ENCODE measurements at places on chromosomes 1 and 21. TPM values are rescaled to one million over a fixed set of nuclear protein-coding genes. Genes with fewer than 3 reads are reported as not detected.

Gene RNF186
- 0.51 TPM for total RNA-seq

GRCh38 chr1:21955058-21955457 is 17.9 kb upstream of the HSPG2 start:
- H3K4me1 ChIP-seq = peaks cover 33% of the 10 kb centered on the region
- H3K36me3 ChIP-seq = no peaks in the 10 kb centered on the region
- H3K27me3 ChIP-seq = no peaks in the 10 kb centered on the region
- H3K4me3 ChIP-seq = no peak overlapping the region
- no peak for DNase-seq
- peak overlapping the region; percentile 75 for H3K27ac ChIP-seq

GRCh38 chr1:32878183-32878582 is 7.5 kb upstream of the FNDC5 start:
- peaks cover 11% of the 10 kb centered on the region for H3K4me1 ChIP-seq
- peaks cover 18% of the 10 kb centered on the region for H3K27me3 ChIP-seq
- peak; percentile 35 for DNase-seq
- no peak overlapping the region for H3K4me3 ChIP-seq
- no peak overlapping the region for H3K27ac ChIP-seq

DNA sequence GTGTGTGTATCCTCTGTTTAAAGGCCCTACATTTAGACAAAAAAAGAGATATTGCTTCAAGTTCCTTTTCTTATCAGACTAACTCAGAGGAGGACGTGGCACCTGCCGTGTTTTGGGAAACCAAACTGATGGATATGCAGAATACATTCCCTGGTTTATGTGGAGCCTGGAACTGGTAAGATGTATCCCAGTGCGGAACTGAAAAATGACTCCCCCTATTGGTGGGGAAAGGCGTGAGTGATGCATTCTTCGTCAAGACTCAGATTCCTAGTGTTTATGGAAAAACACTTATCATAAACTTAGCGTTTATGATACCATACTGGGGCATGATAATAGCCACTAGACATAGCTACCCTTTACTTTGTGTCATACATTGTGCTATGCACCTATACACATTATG is 154.2 kb downstream of the ZNF326 start:
- H3K27ac ChIP-seq = no peak overlapping the region
- DNase-seq = no peak
- H3K4me3 ChIP-seq = no peak overlapping the region

GRCh38 chr21:41507521-41508414 is at the start of gene TMPRSS2:
Gene TMPRSS2 (minus strand): TSS chr21:41508158. CDS start chr21:41498133, 10,025 bp downstream.
- DNase-seq = no peak
- peak within 1 kb of the TSS; percentile 51 for H3K4me3 ChIP-seq
- peaks cover 72% of the 10 kb centered on the region for H3K27me3 ChIP-seq
- no peaks in the 10 kb centered on the region for H3K36me3 ChIP-seq

DNA sequence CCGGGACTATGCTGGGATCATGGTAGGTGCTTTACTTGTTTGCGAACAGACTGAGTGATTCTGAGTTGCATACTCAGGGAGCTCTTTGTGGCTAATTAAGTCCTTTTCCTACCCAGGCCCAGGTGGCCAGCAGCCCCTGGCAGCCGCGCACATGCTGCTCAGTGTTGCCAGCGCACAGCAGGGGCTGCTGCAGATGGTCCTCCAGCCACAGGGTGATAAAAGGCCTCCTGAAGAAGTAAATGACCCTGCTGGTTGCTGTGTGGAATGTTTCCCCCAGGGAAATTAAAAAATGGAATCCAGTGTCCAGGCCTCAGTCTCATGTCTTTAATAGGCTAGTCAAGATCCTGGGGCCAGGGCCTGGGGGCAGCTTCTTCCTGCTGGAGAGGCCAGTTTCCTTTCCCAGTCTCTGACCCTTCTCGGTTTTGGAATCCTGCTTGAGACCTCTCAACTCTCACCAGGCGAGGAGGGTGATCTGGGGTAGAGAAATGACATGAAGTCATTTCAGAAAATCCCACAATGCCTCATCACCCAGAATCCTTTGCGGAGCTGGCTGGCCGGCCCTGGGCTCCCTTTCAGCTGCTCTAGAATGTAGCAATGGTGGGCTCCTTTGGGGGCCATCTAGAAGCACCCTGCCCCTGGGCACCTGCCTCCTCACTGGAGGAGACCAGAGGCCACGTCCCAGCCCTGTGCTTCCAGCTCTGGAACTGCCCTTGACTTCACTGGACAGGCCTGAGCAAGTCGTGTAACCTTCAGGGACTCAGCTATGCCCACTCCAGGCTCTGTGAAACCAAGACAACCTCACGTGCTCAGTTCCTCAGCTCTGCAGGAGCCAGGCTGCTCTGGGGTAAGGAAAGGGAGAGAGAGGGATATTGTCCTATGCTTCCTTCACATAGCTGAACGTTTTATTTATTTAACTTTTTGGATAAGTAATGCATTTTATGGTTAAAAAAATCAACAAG is 131.4 kb downstream of the MRPS6 start:
- H3K4me3 ChIP-seq = no peak overlapping the region
- H3K4me1 ChIP-seq = peaks cover 20% of the 10 kb centered on the region
- H3K27me3 ChIP-seq = no peaks in the 10 kb centered on the region
- no peaks in the 10 kb centered on the region for H3K36me3 ChIP-seq
- H3K27ac ChIP-seq = no peak overlapping the region

DNA sequence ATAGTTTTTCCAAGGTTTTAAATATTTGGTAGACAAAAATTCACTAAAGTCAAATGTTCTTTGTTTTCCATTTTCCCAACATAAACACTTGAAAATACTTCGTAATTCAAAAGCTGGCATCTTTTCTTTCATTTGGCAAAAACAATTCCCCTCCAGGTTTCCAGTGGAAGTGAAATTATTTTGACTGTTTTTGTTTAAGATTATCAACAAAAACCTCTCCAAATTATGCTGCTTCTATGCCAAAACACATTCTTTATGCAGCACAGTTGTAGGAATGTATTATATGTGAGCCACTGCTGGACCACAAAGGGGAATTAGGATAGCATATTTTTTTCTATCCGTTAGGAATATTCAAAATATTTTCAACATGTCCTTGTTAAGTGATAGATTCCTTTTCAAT is 44.1 kb downstream of the SLC5A9 start:
- no peak overlapping the region for H3K27ac ChIP-seq
- no peaks in the 10 kb centered on the region for H3K27me3 ChIP-seq
- H3K4me1 ChIP-seq = no peaks in the 10 kb centered on the region
- H3K4me3 ChIP-seq = no peak overlapping the region

DNA sequence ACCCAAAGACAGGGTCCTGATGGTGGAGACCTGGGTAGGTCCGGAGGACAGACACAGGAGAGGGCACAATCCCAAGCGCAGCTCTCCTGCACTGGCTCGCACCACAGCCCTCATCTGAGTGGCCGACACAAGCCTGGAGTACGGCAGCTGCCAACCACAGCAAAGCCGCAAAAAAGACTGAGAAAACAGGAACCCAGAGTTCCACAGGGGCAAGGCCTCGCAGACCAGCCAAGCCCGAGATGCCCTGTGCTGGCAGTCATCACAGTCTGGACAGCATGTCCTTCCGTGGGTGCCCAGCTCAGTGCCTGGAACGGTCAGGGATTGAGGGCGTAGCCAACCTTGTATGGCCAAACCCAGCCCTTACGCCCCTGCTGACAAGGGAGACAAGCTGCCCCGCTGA is 11.4 kb downstream of the ZBTB48 start:
- H3K4me1 ChIP-seq = peaks cover 47% of the 10 kb centered on the region
- no peak for DNase-seq
- H3K27ac ChIP-seq = no peak overlapping the region
- H3K27me3 ChIP-seq = no peaks in the 10 kb centered on the region
- H3K36me3 ChIP-seq = peaks cover 83% of the 10 kb centered on the region

DNA sequence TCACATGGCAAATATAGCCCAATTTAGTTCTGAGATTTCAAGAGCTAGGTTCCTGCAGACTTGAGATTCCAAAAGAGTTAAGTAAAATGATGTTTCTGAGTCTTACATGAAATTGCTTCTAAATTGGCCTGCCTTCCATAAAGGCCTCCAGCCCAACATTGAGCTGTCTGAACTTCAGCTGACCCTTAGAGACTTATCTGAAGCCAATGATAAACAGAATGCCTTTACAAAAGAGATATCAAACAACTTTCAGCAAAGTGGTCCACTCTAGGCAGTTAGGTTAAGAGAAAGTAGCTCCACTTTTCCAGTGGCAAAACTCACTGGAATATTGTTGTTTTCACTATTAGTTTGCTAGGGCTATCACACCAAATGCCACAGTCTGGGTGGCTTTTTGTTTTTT is 6.3 kb upstream of the RC3H1 start:
- no peak overlapping the region for H3K27ac ChIP-seq
- no peaks in the 10 kb centered on the region for H3K36me3 ChIP-seq
- no peaks in the 10 kb centered on the region for H3K27me3 ChIP-seq

GRCh38 chr1:54640361-54640760 is 1.2 kb upstream of the MROH7 start:
- no peak for DNase-seq
- H3K27ac ChIP-seq = no peak overlapping the region
- H3K36me3 ChIP-seq = no peaks in the 10 kb centered on the region
- H3K4me3 ChIP-seq = no peak overlapping the region
- H3K4me1 ChIP-seq = peaks cover 3% of the 10 kb centered on the region

DNA sequence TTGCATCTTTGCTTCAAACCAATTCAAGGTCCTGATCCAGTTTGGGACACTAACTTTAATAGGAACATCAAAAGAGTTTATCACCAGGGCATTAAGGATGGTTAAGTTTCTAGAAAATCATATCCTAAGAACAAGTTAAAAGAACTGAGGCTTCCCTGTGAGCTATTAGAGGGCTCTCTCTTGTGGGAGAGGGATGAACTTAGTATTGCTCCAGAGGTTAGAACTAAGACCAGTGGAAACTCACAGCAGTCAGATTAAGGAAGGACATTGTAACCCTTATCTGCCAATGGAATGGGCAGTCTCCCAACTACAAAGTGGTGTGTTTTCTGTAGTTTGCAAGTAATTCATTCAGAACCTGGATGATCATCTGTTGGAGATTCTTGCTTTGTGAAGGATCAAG is 36.8 kb downstream of the UBE2U start:
- H3K27me3 ChIP-seq = no peaks in the 10 kb centered on the region
- no peak for DNase-seq
- H3K4me3 ChIP-seq = no peak overlapping the region
- no peaks in the 10 kb centered on the region for H3K4me1 ChIP-seq
